ENCODE measurements at places on chromosomes 6 and 20.

DNA sequence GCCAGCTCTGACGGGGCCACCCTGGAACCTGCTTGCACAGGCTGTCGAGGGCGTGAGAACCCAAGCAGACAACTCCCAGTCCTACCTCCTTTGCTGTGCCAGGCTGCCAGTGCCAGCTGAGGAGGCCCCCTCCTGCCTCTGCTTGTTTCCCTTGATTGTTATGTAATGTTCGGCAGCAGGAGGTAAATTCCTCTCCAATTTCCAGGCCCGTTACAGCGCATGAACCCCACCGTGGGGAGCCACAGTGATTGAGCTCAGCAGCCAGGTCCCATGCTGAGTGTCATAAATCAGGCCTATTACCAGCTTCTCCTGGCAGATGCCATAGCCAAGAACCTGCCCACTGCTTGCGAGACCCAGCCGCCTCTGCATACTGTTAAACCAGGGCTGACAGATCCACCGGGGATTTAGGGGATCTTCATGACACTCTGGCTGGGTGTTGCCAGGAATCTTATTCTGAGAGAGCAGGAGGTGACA lies 320.5 kb downstream of the DHX35 start:
- DNase-seq: no peak

- no peak for DNase-seq
These were observed 70.1 kb downstream of the PHF3 start for GRCh38 chr6:63705707-63706106.

GRCh38 chr6:91412532-91412931 lies 825.7 kb upstream of the MAP3K7 start:
- DNase-seq: no peak

DNA sequence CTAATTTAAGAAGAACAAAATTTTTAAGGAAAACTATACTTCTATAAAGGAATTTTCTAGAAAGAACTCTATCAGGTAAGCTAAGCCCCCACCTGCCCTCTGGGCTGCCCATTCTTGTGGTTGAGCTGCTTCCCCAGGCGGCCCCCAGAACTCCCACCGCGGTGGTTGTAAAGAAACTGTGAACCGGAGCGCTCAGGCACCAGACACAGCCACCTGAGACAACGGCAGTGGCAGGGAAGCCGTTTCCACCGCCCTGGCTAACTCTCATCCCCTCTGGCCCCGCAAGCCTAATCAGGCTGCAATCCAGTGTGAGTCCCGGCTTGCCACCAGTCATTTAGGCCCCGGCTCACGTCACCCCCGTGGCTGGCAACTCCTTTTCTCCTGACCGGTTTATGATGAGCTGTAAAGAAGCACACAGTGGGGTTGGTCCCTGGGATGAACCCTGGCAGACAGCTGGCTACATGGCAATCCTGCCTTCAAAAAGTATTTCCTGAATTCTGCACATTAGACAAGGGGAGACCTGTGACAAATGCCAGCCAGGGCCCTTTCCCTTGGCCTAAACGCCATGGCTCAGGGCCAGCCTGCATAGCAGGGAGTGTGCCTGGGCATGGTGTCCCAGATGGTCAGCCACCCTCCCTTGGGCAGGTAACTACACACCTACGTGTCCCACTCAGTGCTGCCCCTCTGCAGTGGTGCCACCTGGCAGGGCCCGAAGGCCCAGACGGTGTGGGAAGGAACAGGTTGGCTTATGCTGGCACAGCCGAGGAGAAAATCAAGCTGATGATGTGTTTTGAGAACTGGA lies 63.8 kb upstream of the GPR31 start:
- DNase-seq: no peak

GRCh38 chr6:130848945-130849344 lies 21.7 kb downstream of the SMLR1 start:
- no peak for DNase-seq

DNA sequence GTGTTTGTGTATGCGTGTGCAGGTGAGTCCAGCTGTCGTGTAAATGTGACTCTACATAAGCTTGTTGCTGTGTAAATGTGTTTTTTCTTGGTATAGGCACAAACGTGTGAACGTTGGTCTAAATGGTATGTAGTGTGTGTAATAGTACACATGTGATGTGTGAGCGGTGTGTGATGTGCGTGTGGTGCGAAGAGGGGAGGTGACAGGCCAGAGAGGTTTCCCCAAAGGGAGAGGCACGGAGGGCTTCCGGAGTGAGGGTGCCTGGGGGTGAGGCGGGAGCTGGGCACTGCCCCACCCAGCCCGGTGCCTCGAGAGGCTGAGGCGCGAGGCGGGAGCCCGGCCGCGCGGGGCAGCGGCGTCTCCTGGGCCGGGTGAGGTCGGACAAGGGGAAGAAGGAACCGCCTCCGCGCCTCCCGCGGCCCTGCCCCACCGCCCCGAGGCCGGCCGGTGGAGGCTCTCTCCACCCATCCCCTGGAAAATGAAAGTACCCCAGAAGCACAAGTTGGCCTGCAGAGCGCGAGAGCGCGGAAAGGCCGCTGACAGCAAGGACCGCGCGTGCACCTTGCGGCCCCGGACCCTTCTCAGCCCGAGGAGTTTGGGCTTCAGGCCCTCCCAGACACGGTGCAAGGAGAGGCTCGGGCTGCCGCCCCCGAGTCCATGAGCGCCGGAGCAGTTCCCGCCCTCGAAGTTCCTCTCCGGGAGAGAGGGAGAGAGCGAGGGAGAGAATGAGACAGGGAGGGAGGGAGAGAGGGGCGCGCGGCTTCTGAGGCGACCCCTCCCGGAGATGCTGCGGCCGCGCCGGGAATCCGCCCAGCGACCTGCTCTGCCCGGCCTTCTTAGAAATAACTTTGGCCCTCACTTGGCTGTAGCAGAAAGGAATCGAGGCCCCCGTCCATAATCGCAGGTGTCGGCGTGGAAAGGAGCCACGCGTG lies 43.2 kb upstream of the OSTM1 start:
- peak; percentile 22 for DNase-seq

DNA sequence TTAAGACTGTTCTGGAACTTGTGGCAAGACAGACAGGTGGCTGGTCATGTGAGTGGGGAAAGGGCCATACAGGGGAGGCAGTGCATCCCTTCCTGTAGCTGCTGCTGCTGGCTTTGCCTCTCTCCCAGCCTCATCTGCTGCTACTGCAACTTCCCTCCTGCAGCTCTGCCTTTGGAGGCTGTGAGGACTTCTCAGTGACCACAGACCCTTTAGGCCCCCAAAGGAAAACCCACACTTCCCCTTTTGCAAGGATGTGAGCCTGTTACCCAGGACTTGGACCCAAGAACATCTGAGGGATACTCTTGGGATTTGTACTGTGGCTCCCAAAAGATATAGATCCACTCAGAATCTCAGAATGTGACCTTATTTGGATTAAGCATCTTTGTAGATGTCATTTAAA lies 91.0 kb downstream of the TMEM170B start:
- no peak for DNase-seq

- DNase-seq: no peak
These were observed 573.3 kb downstream of the PKHD1 start for GRCh38 chr6:51513891-51514747.

DNA sequence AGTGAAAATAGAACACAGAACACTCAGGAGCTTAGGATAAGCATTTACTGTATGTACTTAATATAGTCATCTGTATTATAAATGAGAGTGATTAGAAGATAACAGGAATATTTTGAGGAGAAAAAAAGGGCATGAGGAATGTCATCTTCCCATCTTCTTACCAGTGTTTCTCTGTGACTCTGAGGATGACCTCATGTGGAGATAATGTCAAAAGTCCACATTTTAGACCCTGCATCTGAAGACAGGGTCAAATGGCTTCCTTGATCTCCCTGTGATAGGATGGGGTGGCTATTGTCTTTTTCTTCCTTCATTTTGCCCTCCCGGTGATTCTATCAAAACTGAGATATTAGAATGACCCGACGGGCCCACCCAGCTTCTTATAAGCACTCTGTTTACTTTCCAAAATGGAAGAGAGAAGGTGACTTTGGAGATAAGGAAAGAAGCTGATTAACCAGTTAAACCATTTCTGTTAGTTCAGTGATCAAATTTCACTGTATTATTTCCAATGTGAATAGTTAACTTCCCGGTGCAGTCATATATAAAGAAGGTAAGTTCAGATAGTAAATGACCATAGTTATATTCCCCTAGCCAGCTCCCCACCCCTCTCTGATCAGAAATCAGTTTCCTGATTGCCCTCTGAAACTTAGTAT lies 115.7 kb upstream of the SALL4 start:
- no peak for DNase-seq

GRCh38 chr20:62985444-62985778 lies 21.4 kb downstream of the BHLHE23 start:
- no peak for DNase-seq

Data from myocyte (in vitro differentiated cells).